PC-9 (cell line): ENCODE measurements at places on chromosomes 12 and 14. TPM values are rescaled to one million over a fixed set of nuclear protein-coding genes. Genes with fewer than 3 reads are reported as not detected.

ACRBP gene
- total RNA-seq: 4.2 and 6.1 TPM in 2 replicates

ERP27 gene
- 14.9 and 33.4 TPM in 2 replicates for total RNA-seq

MBD6 gene
- 47.3 and 78.4 TPM in 2 replicates for total RNA-seq

RILPL1 gene
- total RNA-seq: 11.5 and 15.3 TPM in 2 replicates

ACVRL1 gene
- not detected in 2 replicates for total RNA-seq

FGD4 gene
- total RNA-seq: 26.2 and 28.3 TPM in 2 replicates

TMEM19 gene
- 17.3 and 39.5 TPM in 2 replicates for total RNA-seq

FOXN4 gene
- not detected in 2 replicates for total RNA-seq

GARIN6 gene
- total RNA-seq: not detected in 2 replicates

RFX4 gene
- not detected in 2 replicates for total RNA-seq

AP5M1 gene
- 18.5 and 28.3 TPM in 2 replicates for total RNA-seq

CFAP73 gene
- total RNA-seq: 1.3 and 1.9 TPM in 2 replicates

METTL17 gene
- 40.9 and 51.2 TPM in 2 replicates for total RNA-seq

TMBIM4 gene
- total RNA-seq: 48.2 and 49.8 TPM in 2 replicates

MYL2 gene
- total RNA-seq: not detected in 2 replicates

OTOGL gene
- total RNA-seq: not detected in 2 replicates

GRCh38 chr12:66667906-66668305, 11.0 kb downstream of the GRIP1 start:
- DNase-seq: no peak

DNA sequence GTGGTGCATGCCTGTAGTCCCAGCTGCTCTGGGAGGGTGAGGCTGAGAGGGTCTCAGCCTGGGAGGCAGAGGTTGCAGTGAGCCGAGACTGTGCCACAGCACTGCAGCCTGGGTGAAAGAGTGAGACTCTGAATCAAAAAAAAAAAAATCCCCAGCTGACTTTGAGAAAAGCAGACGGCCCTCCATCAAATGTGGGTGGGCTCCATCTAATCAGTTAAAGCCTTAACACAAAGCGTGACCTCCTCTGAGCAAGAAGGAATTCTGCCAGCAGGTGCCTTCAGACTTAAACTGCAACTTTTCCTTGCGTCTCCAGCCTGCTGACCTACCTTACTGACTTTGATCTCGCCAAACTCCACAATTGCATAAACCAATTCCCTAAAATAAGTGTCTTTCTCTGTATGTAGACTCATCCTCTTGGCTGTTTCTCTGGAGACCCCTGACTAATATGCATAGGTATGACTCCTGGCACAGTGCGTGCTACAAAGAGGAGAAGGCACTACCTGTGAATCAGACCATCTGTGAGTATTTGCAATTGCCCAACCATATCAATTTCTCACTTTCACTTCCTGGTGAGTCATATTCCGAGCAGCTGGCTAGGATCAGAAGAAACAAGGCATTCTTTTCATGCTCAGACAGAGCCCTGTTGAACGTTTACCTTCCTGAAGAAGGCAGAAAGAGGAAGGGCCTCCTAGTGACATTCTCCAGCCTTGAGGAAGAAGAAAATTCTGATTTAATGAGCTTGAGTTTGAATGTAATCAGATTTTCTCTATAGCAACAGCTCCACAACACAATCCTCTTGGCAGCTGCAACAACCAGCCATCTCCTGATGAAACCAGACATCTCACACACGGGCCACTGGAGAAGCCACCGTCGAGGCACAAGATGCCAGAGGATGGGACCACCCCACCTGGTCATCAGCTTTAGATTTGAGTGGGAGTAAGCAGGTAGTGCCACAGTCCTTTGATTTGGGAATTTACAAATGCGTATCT, 54.3 kb downstream of the CLMN start:
- DNase-seq: peak; percentile 52

GRCh38 chr12:5197131-5197530, 153.5 kb downstream of the KCNA5 start:
- DNase-seq: no peak

GRCh38 chr12:125148316-125148715, 83.1 kb downstream of the AACS start:
- DNase-seq: no peak

DNA sequence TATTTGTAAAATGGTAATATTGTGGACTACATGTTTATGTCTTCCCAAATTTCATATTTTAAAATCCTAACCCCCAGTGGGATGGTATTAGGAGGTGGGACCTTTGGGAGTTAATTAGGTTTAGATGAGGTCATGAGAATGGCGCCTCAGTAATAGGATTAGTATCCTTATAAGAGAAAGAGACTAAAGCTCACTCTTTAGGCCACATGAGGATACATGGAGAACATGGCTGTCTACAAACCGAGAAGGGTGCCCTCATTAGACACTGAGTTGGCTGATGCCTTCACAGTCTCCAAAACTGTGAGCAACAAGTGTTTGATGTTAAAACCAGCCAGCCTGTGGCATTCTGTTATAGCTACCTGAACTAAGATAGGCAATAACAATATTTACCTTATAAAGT, 58.3 kb upstream of the OTOGL start:
- DNase-seq: no peak

DNA sequence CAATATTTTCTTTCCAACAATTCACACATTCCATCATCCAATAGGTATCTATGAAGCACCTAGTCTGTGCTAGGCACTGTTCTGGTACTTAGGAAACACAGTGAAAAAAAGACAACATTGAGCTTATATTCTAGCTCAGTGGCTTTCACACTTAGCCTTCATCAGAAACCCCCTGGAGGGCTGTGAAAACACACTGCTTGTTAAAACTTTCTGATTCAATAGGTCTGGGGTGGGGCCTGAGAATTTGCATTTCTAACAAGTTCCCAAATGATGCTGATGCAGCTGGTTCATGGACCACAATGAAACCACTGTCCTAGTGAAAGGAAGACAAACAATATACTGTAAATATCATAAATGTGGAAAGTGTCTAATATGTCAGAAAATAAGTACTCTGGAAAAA, 5.9 kb downstream of the VTI1B start:
- DNase-seq: no peak

DNA sequence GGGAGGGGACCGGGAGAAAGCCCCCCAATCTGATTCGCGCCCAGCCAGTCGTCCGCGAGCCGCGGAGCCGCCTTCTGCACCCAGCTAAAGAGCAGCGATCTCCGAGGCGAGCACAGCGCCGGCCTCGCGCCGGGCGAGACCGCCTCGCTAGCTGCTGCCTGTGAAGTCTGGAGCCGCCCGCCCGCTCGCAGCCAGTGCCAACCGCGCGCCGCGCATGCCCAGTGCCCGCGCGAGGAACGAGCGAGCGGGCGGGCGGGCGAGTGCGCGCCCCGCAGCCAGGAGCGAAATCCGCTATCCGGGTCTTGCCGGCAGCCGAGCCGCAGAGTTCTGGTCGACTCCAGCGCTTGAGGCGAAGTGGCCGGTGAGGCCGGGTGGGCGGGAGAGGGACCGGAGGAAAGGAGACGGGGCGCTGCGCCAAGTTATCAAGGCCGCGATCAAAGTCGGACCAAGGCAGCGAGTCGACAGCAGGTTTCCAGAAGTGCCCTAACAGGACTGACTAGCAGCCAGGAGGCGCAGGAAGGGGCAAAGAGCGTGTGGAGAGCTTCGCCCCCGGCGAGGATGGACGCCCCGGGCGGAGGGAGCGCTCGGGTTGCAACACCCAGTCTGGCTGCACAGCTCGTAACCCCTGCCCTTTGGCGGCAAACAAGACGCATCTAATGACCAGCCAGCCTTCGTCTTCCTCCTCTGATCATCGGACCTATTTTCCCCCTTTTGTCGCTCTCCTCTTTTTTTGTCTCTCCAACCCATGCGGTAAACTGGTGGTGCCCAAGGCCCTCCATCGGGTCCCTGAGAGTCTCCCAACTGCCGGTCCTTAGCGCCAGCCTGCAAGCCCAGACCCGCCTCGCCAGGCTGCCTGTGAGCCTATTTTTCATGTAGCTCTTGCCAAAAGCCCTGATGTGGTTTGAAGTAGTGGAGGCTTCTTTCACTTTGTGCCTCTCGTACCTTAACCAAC, at the start of gene EPS8:
Gene EPS8 (minus strand): TSS at position 169 of the 952 bp plus-strand sequence. CDS start 106,437 bp downstream, outside the sequence.
- DNase-seq: peak; percentile 100

GRCh38 chr14:104557086-104557485, 22.5 kb upstream of the C14orf180 start:
- DNase-seq: no peak

DNA sequence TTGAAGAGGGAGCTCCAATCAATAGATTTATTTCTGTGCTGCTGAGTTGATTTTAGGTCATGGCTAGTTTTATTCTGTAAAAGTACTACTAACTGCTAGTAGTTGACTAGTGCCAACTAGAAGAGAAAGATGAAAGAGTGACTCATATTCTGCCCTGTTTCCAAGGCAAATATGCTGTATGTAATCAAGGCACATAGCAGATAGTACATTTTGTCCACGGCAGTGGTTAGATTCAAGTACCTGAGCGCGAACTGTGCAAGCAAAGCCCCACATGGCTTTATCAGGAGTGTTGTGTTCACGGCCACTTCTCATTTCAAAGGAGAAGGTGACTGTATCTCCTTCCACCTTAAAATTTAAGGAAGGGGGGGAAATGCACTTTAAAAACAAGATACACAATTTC, 126.8 kb downstream of the TRAFD1 start:
- no peak for DNase-seq

DNA sequence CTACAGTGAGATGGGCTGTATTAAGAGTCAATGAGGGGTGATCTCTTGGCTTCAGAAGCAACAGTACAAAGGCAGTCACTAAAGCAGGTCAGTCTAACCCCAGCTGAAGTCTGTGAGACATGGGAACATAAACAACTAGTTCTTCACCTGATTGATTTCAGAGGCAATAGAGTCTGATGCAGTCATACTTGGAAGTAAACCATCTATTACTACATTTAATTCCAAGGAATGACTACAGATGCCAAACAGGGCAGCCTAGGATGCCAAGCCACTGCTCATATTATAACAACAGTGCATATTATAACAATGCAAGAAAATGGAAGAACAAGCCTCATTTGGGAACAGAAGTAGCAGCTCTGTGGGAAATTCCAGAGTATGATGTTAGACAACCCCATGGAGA, 35.8 kb downstream of the GRIN2B start:
- DNase-seq: no peak

DNA sequence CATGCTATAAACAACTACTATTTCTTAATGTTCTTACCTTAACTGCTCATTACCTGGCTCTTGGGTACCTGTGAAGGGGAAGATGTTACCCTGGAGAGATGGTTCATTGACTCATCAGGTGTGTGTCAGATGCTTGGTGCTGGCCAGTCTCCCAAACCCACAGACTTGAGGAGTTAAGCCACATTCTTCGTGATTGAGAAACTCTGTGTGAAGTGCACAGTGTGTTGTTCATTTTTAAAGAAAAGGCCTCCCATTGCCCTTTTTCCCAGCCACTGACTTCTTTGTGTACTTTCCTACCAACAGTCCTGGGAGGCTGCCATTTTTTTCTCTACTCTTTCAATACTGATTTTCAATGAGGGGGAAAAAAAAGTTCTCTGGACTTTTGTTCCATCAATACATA, 3.2 kb downstream of the MGST1 start:
- DNase-seq: peak; percentile 89

DNA sequence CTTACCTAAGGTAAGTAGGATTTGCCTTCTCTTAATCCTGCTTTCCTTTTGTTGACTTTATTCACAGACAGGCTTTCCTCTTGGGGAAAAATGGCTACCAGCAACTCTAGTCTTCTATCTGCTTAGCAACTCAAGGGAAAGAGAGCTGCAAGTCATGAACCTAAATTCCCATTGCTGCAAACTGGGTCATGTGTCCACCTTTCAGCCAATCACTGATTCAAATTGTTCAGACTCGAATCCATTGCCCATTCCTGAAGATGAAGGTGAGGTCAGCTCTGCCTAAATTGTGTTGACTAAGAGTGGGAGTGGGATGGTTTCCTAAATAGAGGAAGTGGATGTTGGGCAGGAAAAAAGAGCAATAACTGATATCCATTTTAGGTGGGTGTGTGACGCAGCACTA, 7.7 kb downstream of the FBXW8 start:
- no peak for DNase-seq

DNA sequence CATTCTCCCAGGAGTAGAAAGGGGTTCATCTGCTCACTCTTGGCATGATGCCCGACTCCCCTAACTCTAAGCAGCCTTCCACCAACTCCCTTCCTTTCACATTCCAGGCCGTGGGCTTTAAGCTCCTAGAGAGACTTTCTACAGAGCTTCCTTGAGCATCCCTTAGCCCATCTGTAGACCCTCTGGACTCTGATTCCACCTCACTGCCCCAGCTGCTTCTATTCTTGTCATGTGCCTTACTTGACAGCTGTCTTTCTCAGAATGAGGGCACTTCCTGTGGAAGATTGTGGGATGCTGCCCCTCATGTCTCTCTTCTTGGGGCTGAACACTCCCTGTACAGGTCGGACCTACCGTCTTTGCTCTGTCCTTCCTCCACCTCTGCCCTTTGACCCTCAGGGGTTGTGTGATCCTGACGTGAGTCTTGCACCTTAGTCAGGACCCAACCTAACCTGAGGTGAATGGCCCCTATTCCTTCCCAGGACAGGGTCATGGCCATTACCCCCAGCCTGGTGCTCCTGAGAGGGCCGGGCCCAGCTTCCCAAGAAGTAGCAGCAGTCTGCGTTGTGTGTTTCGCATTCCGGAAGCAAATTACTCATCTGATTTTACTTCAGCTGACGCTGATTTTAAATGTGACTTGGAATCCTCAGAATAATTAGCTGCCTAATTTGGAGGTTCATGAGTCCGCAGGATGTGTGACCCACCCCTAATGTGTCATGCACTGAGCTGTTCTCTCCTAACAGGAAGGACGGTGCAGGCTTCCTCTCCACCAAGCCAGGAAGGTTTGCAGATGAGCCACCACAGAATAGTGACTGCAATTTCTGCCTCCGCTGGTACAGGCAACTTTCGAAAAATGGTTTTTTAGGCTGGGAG, 2.7 kb upstream of the GALNT6 start:
- no peak for DNase-seq

- peak; percentile 68 for DNase-seq
Observed at GRCh38 chr12:53484686-53485575, 14.3 kb downstream of the MAP3K12 start.

GRCh38 chr14:89190765-89191513, 226.1 kb downstream of the FOXN3 start:
- no peak for DNase-seq

DNA sequence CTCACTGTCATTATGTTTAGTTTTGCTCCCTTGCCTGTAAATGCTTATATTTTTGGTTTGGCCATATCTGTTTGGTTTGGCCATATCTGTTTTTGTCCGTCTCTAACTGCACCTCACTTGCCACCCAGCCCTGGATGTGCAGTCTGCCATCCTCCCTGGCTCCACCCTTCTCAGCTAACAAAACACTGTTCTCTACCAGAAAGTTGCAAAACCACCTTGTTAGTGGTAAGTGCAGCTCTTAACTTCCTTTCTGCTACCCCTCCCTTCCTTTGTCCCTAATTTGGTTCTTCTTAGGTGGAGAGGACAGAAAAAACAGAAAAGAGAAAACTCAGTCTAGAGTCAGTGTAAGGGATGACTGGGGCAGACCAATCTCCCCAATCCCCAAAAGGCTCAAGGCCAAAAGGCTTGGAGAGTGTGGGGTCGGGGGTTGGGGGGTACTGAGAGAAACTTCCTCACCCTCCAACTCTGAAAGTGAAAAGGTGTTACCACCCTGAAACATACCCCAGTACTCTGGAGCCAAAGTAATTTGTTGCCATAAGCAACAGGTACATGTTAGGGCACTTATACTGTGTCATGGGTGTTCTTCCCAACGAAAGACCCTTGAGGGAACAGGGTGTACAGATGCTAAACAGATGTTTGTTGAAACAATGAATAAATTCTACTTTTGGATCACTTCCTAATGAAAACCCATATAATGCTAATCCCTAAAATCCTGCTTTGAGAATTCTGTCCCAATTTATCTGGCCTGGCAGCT, 5.0 kb downstream of the BIN2 start:
- DNase-seq: no peak
